ENCODE measurements at places on chromosomes 4 and X. TPM values are rescaled to one million over a fixed set of nuclear protein-coding genes. Genes with fewer than 3 reads are reported as not detected.

DNA sequence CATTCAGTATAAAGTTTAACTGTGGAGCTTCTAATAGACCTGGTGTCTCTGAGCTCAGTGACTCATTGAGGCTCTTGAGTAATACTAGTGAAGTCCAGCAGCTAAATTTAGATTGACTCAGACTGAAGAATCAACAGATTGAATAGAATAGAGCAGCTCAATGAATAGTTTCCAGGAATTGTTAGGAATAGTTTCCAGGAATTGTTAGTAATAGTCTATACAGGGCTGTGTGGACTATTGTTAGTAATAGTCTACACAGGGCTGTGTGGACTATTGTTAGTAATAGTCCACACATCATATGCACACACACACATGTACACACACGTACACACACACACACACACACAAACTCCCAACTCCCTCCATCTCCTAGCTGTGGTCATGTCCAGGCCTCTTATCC lies 3.0 kb downstream of the GIMD1 start:
- no peak for DNase-seq

GRCh38 chr4:680928-681645 lies 6.7 kb downstream of the MYL5 start:
- no peak for DNase-seq

GRCh38 chr4:119172223-119172622 lies 36.6 kb downstream of the MYOZ2 start:
- DNase-seq = no peak

GRCh38 chr4:21476757-21477156 lies 471.8 kb downstream of the KCNIP4 start:
- no peak for DNase-seq

DNA sequence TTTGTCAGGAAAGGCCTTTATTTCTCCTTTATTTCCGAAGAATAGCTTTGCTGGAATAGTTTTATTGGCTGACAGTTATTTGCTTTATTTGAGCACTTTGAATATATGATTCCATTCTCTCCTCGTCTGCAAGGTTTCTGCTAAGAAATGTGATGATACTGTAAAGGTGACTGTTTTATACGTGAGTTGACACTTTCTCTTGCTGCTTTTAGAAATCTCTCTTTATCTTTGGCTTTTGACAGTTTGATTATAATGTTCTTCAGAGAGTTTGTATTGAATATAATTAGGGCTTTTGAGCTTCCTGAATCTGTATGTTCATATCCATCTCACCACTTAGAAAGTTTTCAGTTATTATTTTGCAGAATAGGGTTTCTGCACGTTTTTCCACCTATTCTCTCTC lies 1003.7 kb upstream of the SLIT2 start:
- no peak for DNase-seq

Gene GYG2
- not detected for polyA plus RNA-seq

Gene DCAF4L1
- 0.17 TPM for polyA plus RNA-seq

Gene PDE6B
- 6.4 TPM for polyA plus RNA-seq

Gene NAP1L2
- polyA plus RNA-seq = 1.5 TPM

Measured in GM12878 (cell line).